ENCODE measurements at places on chromosomes 2 and 18.

- no peak for DNase-seq
Measured at GRCh38 chr2:26861610-26862224, 13.8 kb downstream of the DPYSL5 start.

GRCh38 chr2:33443274-33443829 is 33.1 kb upstream of the RASGRP3 start:
- DNase-seq, result no peak

GRCh38 chr2:207403141-207403540 is 126.6 kb upstream of the CREB1 start:
- DNase-seq, result no peak

GRCh38 chr2:236975766-236976165 is 109.9 kb upstream of the COPS8 start:
- DNase-seq, result no peak

DNA sequence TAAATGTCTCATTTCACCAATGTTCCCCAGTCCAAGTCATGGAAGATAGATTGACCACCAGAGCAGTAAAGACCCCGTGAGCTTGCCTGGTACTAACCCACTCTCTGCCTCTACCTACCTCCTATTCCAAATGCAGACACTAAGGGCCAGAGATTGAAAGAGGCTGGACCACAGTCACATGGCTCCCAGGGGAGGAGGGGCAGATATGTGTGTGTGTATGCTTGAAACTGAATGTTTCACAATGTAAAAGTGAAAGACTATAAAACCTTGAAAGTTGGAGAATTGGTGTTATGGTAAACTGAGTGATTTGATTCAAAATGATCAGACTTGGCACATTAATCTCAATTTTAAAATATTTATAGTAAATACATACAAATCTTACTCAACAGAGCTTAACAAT is 21.7 kb upstream of the KLHL29 start:
- no peak for DNase-seq

- no peak for DNase-seq
Measured at GRCh38 chr2:152443771-152444170, 108.8 kb downstream of the FMNL2 start.

DNA sequence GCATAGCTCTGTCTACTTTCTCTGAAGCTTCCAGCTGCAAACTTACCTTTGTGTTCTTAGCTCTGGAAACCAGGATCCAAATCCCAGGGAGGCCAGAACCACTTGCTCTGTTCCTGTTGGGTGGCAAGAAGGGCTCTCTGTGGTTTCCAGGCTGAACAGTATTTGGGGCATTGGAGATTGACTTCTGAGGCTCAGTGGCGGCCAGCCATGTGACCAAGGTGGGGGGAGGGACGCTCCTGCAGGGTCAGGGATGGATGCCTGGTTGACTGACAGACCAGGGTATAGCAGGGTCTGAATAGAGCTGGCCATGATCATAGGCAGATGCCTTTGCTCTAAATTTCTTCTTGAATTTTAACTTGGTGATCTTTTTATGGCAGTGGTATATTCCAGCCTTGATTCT is 15.1 kb downstream of the SLC4A5 start:
- no peak for DNase-seq

DNA sequence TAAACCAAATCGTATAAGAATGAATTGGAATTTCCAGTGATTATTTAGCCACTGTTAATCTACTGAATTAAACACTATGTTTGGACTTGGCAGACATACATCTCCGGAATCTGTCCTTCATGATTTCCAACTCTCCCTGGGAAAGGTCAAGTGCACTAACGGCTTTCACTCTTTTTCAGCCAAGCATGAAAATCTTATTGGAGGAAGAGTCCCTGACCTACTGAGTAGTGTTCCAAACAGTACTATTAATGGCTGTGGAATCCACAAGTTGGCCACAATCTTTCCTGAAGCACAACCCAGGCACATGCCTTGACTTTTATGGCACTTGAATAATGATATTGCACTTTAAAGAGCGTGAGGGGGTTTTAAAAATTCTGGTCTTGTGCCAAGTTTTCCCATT is 318.9 kb upstream of the RND3 start:
- DNase-seq, result no peak

DNA sequence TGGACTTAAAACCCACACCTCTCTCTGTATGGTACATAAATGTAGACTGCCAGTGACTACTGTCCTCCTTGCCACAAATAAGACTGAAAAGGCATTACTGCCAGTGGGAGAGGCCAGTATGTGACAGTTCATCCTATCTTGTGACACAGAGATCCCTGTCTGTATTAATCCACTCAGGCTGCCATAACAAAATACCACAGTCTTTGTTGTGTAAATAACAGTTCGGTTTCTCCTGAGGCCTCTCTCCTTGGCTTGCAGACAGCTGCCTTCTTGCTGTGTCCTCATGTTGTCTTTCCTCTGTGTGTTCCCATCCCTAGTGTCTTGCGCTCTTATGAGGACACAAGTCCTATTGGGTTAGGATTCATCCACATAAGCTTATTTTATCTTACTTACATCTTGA is 46.4 kb upstream of the IL1RL1 start:
- no peak for DNase-seq

DNA sequence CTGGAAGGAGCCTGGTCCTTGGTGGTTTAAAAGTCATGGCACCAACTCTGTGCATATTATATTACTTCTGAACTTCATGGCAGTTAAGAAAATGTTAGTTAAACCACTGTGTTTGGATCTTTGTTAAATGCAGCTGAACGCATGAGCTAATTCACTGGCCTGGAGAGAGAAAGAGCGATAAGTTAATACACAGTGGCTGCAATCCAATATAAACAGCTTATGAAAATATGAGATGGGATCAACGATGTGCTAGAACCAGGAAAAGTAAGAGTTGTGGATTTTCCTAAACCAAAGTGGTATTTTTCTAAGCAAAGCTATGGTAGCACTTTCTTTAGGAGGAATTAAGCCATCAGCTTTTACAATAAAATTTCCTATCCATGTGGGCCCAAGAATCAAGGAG is 326.7 kb downstream of the MTX2 start:
- no peak for DNase-seq

DNA sequence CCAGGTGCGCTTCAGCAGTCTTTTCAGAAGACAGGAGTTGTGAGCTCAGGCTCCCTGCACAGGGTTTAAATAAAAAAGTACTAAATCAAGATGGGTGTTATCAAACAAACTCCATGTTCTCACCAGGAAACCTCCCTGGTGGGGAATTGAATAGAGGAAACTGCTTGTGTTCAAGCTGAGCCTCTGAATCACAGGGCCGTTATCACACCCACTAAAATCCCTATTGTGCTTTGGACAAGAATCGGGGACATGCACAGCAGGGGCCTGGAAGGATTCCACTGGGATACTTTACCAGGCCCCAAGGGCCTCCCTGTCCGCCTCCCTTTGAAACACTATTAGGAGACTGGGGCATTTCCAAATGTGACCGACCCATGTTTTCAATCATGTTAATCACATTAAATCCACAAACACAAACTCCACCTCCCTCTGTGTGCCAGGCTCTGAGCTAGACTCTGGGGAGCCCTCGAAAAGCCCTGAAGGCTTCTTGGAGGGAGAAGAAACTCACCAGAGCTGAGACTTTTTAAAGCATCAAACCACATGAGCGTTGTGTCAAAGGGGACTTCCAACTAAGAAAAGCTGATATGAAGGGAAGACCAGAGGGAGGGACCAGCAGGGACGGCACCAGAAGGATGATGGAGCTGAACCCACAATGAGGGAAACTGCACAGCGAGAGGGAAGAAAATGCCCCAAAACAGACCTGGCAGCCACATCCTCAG is 458.7 kb upstream of the ID2 start:
- no peak for DNase-seq

DNA sequence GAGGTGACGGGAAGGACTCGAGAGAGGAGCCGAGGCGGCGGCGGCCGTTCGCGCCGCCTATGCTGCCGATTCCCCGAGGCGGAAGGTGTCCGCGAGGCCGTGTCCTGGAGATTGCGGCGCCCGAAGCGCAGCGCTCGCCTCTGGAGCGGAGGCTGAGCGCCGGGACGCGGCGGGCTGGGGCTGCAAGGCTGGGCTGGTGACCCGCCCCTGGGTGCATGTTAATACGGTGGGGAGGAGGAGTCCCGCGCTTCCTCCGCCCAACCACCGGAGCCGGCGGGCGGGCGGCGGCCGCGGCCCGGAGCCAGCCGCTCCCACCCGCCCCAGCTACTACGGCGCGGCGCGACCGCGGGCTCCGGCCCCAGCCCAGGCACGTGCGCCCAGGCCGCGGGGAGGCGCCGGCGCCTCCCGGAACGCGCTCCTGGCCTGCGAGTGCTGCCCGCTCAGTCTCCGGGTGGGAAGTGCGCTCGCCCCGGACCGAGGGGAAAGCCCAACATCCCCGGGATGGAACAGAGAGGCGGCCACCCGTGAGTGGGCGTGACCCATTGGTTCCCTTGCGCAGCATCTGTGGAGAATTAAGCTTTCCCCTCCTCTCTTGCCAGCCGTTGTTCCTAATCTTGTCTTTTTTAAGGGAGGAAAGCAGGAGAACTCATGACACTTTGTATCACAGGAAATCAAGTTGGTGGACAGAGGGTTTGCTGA is at the start of gene DLGAP1:
DLGAP1 (minus strand) TSS at position 195 of the 699 bp plus-strand sequence.
- DNase-seq, result no peak

DNA sequence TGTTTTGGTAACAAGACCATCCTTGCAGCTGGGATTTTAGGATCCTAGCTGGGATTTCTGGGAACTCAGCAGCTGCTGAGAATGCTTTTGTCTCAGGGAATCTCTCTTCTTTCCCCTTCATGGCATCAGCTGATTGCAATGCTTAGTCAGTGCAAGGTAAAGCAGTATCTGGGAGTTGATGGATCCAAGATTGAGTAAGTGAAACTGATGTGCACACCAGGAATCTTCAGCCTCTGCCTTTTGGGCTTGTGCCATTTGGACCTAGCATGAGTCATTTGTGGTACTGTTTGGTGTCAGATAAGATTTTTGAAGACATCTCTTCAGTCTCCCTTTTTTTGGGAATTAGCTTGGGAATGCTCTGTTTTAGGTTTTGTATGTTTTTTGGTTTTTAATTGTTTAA is 363.3 kb upstream of the TFPI start:
- peak; percentile 34 for DNase-seq

DNA sequence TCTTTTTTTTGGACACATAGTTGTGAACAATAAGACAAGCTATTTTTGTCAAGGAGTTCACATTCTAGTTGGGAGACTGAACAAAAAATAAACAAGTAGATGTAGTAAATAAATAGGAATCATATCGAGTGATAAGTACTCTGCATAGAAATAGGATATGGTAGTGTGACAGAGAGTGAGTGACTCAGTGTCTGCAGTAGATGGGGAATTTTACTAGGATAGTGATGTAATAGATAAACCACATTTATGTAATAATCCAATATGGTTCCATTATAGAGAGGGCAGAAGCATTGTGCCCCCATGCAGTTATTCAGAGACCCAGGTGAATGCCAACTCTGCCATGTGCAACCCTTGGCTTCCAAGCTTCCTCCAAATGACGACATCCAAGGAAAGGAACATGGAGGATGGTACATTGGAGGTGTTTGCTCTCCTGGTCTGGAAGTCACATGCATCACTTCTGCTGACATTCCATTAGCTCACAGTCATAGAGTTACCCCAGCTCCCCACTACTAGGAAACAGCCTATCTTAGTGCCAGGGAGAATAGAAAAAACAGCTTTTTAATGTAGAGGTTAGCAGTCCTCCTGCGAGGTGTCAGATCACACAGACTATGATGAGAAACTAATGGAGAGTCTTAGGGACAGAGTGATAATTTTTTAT is 595.4 kb downstream of the NYAP2 start:
- peak; percentile 72 for DNase-seq

- DNase-seq, result no peak
Measured at GRCh38 chr2:113212245-113213060, 38.7 kb downstream of the PSD4 start.

DNA sequence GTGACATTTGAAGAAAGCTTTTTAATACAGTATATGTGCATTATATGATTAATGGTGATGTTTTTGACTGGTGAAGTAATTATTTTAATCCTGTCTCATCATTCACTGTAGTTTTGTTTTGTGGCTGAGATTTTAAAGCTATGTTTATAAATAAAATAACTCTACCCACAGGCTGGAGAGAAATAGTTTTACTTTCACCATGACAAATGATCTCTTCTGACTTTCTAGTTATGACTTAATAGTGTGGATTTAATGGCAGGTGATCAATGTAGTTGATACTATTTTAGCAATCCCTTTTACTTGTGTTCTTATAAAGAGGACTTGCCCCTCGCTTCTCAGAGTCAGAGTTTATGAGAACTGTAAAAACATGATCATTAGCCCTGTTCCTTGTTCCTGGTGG is 289.5 kb upstream of the SIX3 start:
- no peak for DNase-seq

- no peak for DNase-seq
Measured at GRCh38 chr2:199607914-199608313, 150.2 kb upstream of the SATB2 start.

DNA sequence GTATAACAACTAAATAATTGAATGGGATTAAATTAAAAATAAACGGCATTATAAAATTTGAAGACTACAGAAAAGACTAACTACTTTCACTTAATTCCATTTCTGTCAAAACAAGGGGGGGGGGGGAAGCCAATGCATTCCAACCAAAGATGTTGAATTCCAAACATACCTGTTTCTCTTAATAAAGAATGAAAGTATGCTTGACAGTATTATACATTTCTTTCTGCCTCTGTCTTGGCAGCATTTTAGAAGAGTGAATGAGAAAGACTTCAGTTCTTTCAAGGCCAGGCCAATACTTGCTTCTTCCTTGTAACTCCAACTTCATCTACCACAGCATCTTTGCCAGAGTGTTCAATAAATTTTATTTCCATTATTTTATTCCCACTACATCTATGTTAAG is 65.9 kb downstream of the PDE11A start:
- no peak for DNase-seq

Measured in ELR (cell line).